Colonic mucosa (tissue), 4 donors: ENCODE measurements at places on chromosomes 2 and 18. TPM values are rescaled to one million over a fixed set of nuclear protein-coding genes. Genes with fewer than 3 reads are reported as not detected.

DNA sequence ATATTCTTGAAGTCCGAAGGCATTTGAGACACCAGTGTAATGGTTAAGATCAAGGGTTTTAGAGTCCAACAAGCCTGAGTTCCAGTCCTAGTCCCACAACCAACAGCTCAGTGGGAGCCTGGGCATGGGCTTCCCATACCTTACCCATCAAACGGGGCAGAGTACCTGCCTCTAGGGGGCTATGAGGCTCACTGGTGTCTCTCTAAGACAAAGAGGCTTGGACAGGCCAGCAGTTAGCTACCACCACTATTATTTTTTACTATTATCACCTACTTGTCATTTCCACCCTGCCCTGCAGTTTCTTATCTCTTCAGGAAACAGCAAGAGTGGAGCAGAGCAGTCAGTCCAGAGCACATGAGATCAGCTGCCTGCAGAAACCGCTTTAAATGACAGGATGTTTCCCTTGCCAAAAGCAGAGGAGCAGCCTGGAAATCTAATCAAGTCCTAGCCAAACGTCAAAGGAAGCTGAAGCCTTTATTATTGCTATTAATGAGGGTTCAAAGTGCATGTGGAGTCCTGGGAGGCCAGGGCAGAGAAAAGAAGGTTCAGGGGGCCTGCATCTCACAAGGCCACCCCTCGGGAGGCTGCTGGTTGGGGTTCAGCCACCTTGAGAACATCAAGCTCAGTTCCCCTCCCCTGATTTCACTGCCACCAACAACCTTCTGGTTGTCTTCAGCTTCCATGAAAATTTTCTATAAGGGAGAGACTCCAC lies 66.6 kb downstream of the STPG4 start:
- no peaks in the 10 kb centered on the region for H3K36me3 ChIP-seq
- no peak overlapping the region for H3K4me3 ChIP-seq
- H3K4me1 ChIP-seq = peaks cover 4% of the 10 kb centered on the region
- DNase-seq = no peak

GRCh38 chr18:63320975-63321265 lies 1.4 kb upstream of the BCL2 start:
- no peak overlapping the region for H3K27ac ChIP-seq
- peak overlapping the region; percentile 36 for H3K4me3 ChIP-seq
- no peaks in the 10 kb centered on the region for H3K36me3 ChIP-seq
- DNase-seq = no peak

GRCh38 chr2:4980995-4981394 lies 711.2 kb upstream of the SOX11 start:
- H3K36me3 ChIP-seq = no peaks in the 10 kb centered on the region
- H3K4me1 ChIP-seq = no peaks in the 10 kb centered on the region
- H3K27ac ChIP-seq = no peak overlapping the region
- H3K27me3 ChIP-seq = no peaks in the 10 kb centered on the region
- DNase-seq = no peak

GRCh38 chr18:50871846-50872245 lies 7.1 kb upstream of the ME2 start:
- H3K27ac ChIP-seq = no peak overlapping the region
- no peaks in the 10 kb centered on the region for H3K4me1 ChIP-seq
- no peaks in the 10 kb centered on the region for H3K36me3 ChIP-seq
- H3K4me3 ChIP-seq = no peak overlapping the region
- no peak for DNase-seq

The ABCG5 gene
- 0.29 TPM for total RNA-seq

DNA sequence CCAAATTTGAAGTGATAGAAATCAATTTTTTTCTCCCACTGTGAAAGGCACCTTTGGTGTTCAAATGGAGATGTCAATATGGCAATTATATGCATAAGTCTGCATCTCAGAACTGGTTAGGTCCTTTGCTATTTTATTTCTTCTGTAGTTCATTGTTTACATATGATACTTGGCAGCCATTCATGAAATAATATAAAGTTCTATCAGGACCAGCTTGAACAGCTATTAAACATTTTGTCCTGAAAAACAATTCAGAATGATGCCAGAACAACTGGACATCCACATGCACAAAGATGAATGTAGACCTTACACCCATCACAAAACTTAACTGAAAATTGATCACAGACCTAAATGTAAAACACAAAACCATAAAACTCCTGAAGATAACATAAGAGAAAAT lies 41.8 kb upstream of the ARHGAP28 start:
- H3K36me3 ChIP-seq = no peaks in the 10 kb centered on the region
- H3K4me3 ChIP-seq = no peak overlapping the region
- H3K27ac ChIP-seq = no peak overlapping the region
- no peaks in the 10 kb centered on the region for H3K4me1 ChIP-seq
- H3K27me3 ChIP-seq = no peaks in the 10 kb centered on the region
- no peak for DNase-seq

- H3K36me3 ChIP-seq = no peaks in the 10 kb centered on the region
- no peaks in the 10 kb centered on the region for H3K4me1 ChIP-seq
- H3K4me3 ChIP-seq = no peak overlapping the region
- no peaks in the 10 kb centered on the region for H3K27me3 ChIP-seq
- no peak for DNase-seq
- no peak overlapping the region for H3K27ac ChIP-seq
Observed at GRCh38 chr2:182015334-182016109, 29.9 kb downstream of the PPP1R1C start.
